Mesenteric fat pad (tissue), 1 donor: ENCODE measurements at places on chromosomes 7 and 10. TPM values are rescaled to one million over a fixed set of nuclear protein-coding genes. Genes with fewer than 3 reads are reported as not detected.

DNA sequence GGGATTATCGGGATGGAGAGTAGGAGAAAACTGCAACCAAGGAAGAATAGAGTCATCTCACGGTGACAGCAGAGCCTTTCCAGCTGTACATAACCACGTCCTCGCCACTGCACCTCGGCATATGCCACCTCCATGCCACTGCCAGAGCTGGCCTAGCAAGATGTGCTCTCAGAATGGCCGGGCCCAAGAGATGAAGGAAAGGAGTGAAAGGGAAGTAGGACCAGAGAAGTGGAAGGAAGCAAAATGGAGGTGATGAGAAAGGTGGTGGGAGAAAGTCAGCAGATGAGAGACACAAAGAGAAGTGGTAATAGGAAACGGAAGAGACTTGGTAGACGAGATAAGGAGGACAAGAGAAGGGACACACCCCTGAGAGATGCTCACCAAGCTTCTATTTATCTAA is 8.0 kb upstream of the CALU start:
- DNase-seq, result no peak

MUC12 gene
- 0.32 TPM for total RNA-seq

ALOX5 gene
- 36.8 TPM for total RNA-seq

DNA sequence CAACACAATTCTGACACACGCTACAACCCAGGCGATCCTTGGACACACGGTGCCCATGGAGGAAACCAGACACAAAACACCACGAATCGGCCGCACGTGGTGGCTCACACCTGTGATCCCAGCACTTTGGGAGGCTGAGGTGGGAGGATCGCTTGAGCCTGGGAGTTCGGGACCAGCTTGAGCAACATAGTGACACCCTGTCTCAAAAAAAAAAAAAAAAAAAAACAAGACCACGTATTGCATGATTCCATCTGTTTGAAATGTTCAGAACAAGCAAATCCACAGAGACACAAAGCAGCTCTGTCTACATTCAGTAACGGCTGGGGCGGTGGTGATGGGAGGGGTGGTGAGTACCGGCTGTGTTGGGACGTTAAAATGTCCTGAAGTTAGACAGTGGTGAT is 25.2 kb downstream of the ADAP1 start:
- peak; percentile 79 for DNase-seq

ANKRD22 gene
- 0.80 TPM for total RNA-seq

DNA sequence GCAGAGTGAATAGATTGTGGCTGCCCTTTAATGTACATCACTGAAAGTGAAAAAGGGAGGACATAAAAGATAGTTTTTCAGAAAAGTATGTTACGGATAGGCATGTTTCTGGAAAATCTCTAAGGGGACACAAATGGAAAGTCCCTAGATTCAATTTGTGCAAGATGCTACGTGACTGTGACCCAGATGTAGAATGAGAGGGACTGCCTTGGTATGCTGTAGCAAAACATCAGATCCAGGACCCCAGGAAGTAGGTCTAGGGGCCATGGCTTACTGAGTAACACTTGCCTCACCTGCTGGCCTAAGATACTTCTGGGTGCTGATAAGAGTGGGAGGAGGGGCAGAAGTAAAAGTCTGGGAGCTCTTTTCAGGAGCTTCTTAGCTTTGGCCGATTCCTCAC is 191.2 kb upstream of the PHYHIPL start:
- no peak for DNase-seq

DNA sequence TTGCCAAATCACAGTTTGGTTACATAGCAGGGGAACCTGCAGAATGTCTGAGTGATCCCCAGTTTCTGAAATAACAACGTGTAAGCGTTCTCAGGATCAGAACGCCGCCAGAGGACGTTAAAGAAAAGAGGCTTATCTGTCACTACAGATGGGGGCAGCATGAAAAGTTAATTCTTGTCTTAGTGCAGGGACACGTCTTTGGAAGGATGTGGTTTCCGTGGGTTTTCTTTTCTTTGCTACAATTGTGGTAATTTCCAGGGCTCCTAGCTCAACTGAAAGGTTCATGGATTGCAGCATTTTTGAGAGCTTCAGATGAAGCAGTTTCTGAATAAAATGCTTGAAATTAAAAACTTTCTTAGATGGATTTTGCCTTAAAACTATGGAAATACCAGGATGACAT is 106.6 kb downstream of the PRKCQ start:
- DNase-seq, result no peak

DNA sequence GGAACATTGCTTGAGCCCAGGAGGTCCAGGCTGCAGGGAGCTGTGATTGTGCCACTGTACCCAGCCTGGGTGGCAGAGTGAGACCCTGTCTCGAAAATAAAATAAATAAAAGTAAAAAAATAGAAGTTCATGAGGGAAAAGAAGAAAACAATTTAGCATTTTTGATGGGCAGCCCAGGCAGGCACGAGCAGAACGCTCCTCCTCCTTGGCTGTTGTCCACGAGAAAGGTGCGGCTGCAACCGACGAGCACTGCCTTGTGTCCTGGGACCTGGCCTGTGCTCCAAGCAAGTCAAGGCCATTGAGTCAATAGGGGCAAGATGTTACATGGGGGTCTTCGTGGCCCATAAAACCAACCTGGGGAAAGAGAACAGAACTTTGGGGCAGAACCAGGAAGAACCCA is 25.6 kb downstream of the EBF3 start:
- DNase-seq, result peak; percentile 45

CUX1 gene
- 115 TPM for total RNA-seq

TSPAN15 gene
- 109 TPM for total RNA-seq

CNTNAP2 gene
- total RNA-seq, result 1.3 TPM

GRCh38 chr10:78846760-78847159 is 222.0 kb upstream of the ZMIZ1 start:
- DNase-seq, result peak; percentile 74

- DNase-seq, result peak; percentile 75
These were observed 157.1 kb upstream of the SHH start for GRCh38 chr7:155969192-155969929.

- DNase-seq, result no peak
These were observed 7.5 kb upstream of the ZKSCAN1 start for GRCh38 chr7:100007887-100008286.

DNA sequence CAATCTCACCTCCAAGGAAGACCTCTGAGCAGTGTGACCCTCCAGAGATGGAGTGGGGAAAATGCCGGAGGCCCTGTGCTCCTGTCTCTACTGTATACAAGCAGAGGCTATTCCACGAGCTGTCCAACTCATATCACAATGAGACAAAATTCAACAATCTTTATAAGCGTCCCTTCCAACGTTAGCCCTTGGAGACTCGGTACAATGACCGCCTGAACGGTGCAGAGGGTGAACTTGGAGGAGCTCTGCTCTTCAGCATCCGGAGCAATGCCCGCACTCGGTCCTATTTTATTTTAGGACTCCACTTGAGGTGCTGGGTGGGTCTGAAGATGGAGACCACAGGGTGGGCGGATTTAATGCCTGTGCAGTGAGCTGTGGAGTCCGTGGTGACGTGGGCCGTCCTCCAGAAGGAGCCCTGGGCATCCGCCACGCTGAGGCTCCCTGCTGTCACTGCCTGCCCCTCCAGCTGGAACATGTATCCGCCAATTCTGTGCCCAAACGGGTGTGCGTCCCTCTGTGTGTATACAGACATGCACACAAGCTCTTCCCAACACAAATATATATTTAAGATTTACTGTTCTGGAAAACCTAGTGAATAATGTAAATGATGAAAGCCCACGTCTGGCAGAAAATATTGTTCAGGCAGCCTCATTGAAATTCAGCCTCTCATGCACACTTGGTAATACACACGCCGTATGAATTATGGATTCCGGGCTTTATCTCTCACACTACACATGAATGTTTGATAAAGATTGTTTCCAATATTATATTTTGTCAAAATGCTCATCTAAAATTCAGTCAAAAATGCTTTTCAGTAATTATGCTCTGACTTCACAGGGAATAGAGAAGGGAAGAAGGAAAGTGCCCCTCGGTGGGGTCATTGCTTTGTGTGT is 239.9 kb upstream of the ZMIZ1 start:
- DNase-seq, result no peak

- DNase-seq, result no peak
These were observed 184.0 kb upstream of the LYZL1 start for GRCh38 chr10:29104661-29105399.

- no peak for DNase-seq
These were observed 429.0 kb upstream of the MTPN start for GRCh38 chr7:136405931-136406777.

LIPM gene
- not detected for total RNA-seq

GRCh38 chr10:83023662-83024061 is 1115.6 kb upstream of the GHITM start:
- DNase-seq, result no peak

- DNase-seq, result no peak
These were observed 18.7 kb downstream of the KRIT1 start for GRCh38 chr7:92226981-92227380.

DNA sequence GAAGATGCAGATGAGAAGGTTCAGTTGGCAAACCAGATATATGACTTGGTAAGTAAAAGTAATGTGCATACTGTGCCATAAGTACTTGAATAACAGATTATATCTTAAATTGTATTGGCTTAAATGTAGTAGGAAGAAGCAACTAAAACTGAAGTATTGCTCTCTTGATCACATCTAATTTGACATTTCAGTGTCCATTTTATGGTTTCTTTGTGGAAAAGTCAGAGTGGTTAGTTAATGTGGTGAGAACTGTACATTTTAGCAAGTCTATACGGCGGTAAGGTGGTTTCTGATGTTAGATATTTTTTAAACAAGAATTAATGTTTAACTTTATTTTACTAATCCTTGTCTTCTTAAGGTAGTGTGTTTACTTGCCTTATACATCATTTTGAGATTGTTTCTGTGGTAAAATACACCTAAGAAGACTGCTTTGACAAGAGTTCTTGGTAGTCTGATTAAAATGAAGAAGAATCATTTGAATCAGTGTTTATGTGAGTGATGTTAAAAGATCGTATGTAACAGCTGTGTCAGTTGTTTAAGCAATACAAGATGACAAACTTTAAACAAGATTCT is 5.1 kb downstream of the ING3 start:
- no peak for DNase-seq

GRCh38 chr7:17333221-17333620 is 34.8 kb downstream of the AHR start:
- no peak for DNase-seq

DNA sequence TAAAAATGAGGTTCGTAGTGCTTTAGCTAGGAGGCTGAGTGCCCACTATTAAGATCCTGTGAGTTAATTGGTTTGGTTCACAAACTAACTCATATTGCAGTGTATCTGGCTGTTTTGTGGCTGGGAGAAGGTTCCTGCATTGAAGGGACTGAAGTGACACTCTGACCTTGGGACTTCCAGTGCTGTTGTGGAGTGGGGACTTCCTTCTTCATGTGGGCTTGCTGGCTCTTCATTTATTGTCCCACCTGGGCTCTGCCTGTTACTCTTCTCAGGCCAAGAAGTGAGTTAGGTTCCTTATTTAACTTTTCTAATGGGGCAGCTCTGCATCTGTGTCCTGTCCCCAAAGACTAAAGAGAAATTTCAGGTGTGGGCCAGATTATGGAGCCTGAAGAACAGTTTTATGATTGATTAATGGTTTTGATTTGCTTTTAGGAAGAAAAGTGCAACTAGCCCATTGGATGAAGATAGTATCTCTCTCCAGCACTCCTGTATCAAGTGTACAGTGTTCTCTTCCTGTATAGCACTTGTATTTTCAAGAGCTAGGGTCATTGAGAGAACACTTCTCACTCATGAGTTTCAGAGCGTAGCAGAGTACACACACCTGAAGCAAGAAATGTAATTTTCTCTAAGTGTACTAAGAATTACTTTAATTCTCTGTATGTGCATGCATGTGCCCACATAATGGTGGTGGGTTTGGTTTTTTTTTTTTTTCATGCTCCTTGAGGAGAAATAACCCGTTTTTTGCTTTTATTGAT is 54.8 kb downstream of the AUTS2 start:
- no peak for DNase-seq

DNA sequence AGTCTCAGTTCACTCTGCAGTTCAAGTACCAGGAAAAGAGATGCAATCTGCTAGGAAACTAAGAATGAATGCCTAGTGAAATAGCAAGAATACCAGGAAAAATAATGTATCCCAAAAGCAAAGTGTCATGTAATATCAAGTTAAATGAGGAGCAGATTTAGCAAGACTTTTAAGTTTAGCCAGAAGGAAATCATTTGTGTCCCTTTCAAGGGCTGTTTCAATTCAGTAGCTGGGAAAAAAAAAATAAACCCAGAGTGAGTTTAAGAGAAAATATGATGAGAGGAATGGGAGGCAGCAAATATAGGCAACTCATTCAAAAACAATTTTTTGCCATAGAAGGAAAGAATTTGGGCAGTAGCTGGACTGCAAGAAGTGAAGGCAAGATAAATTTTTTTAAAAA is 135.8 kb downstream of the DGKB start:
- DNase-seq, result no peak

WEE2 gene
- not detected for total RNA-seq

MARVELD1 gene
- total RNA-seq, result 28.7 TPM

CLDN4 gene
- 0.71 TPM for total RNA-seq

DNA sequence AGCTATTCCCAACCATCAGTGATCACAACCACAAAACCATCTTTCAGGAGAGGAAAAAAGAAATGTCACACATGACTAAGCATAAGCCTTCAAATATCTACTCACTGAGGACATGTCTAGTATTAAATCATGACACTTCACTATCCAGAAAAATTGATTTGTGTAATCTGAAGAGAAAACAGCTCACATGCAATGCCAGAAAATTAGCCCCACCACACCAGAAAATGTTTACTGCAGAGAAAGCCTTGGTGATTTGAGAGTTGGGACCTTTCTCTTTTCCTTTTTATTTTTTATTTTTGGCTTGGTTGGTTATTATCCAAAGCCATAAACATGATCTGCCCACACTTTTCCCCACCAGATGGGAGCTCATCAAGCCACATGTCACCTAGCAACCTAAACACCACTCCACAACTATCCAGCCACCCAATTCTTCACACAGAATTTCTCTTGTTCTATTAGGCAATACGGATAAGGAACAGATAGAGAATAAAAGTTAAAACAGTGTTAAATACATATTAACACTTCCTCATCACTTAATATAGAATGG is 3.1 kb downstream of the PARD3 start:
- DNase-seq, result no peak

GRCh38 chr10:10007957-10008356 is 1009.7 kb upstream of the CELF2 start:
- no peak for DNase-seq

- no peak for DNase-seq
These were observed 6.0 kb upstream of the CCZ1 start for GRCh38 chr7:5892498-5892897.

GRCh38 chr7:98200364-98200763 is 10.9 kb upstream of the BHLHA15 start:
- no peak for DNase-seq

LRRC61 gene
- 3.9 TPM for total RNA-seq

ABCA13 gene
- total RNA-seq, result 0.67 TPM

- no peak for DNase-seq
These were observed 20.7 kb downstream of the IFIT3 start for GRCh38 chr10:89348481-89348880.

- no peak for DNase-seq
These were observed 55.2 kb downstream of the CDK6 start for GRCh38 chr7:92781117-92781720.

- DNase-seq, result no peak
These were observed 44.0 kb upstream of the SVOPL start for GRCh38 chr7:138745189-138745588.

NACAD gene
- 6.2 TPM for total RNA-seq
